DMS79 treated with DMSO at 0.1 percent for 48 hours (cell line): ENCODE measurements at places on chromosomes 6 and 20.

DNA sequence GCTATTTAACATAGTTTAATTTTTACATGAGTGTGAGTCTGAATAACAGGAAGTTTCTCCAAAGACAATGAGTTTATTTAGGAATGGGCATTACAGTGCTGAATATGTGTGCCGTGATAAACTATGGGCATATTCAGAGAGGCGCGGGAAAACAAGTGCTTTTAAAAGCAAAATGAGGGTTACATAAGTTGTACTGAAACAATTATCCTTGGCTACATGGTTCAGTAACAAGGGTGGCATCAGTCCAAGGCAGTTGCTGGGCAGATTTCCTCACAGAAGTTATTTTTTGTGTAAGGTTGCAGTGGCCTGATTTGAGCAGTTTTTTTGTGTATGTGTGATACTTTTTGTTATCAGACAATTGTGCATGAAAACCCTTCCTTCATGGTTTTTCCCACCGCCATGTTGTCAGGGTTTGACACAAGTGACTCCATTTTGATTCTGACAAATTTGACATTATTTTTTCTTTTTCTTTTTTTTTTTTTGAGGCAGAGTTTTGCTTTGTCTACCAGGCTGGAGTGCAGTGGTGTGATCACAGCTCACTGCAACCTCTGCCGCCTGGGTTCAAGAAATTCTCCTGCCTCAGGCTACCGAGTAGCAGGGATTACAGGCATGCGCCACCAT, 22.3 kb upstream of the PXDC1 start:
- peak; percentile 40 for DNase-seq

GRCh38 chr6:82750556-82750955, 315.1 kb downstream of the UBE3D start:
- DNase-seq = no peak

DNA sequence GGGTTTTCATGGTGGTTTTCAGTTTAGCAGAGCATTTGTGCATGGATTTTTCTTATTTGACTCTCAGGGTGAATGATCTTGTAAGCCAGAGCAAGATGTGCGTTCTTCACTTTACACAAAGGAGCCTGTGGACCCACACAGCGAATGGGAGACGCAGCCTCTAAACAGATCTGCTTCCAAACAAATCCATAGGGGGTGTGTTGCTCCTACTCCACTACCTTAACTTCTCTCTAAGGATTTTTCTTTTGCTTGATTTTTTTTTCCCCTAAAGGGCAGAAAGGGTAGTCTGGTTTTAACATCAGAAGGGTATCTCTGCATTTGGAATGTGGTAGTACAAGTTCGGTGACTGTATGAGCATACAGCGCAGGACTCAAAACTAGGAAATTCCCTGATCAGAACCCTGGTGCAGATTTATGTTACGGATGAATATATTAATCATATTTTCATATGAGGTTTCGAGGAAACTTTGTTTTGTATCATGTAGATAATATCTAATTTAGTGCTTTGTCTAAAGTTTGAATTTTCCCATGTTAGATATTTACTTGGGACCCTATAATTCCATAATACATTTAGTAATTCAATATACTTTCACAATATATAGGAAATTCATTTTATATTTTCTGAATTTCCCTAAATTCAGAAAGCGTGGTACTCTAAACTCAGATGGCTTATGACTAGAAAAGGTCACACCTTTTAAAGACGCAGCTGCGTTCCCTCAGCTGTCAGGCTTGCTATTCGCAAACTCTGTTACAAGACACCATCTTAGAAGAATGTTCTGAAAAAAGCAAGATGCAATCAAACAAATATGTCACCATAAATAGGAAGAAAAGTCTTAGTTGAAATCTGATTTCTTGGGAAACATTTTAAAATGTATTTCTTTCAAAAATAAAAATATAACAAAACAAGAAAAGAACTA, 196.9 kb downstream of the TMEM242 start:
- no peak for DNase-seq

- DNase-seq = no peak
These were observed 226.6 kb upstream of the TAB2 start for GRCh38 chr6:149090937-149091336.

GRCh38 chr20:63118303-63119120, 97.4 kb downstream of the YTHDF1 start:
- peak; percentile 82 for DNase-seq

- DNase-seq = no peak
These were observed 18.9 kb upstream of the CCN5 start for GRCh38 chr20:44696315-44696714.

DNA sequence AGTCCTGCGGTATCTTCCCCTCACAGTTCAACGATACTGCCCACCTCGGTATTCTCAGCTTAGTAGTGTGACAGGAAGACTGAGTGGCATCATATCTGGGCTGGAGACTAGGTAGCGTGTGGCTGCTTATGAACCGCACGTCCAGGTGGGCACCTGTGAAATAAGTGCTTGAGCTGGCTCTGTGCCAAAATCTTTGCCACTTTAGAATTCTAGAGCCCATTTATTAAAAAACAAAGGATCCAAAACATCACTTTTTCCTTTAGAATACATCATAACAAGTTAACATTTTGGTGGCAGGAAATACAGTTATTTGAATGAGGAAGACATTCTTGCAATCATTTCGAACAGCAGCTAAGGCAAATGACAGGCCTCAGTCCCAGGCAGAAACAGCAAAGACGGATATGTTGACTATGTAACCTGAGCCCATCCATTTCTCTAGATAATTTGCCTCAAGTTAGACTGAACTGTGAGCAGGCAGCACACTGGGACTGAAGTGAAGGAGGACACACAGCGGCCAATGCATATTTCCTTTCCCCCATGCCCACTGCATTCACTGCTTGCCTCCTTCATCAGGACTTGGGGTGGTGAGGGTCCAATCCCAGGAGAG, 136.6 kb downstream of the GMDS start:
- peak; percentile 68 for DNase-seq
